ENCODE measurements at places on chromosomes 2 and 18. TPM values are rescaled to one million over a fixed set of nuclear protein-coding genes. Genes with fewer than 3 reads are reported as not detected.
A peak's percentile ranks its signal among the peaks of the same experiment; 100 is the strongest.

DNA sequence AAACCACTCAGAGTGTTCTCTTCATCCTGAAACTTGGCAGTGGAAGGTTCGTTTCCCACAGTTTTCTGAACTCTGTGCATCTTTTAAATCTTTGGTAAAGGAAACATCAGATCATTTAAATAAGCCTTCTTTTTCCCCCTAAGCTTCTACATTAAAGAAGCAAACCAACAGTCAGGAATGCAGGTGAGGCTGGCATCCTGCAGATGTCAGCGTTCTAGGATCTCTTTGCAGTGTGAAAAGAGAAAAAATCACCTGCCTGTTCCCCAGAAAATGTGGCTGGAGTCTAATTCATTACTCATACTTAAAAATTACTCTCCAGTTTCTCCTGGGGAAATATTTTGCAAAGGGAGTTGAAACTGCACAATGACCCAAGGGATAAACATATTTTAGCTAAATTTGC, 64.5 kb upstream of the ZCCHC2 start:
- no peaks in the 10 kb centered on the region for H3K4me1 ChIP-seq
- no peak overlapping the region for H3K4me3 ChIP-seq
- no peaks in the 10 kb centered on the region for H3K36me3 ChIP-seq

BCL11A gene
- not detected for total RNA-seq

- no peak overlapping the region for H3K4me3 ChIP-seq
- no peak overlapping the region for H3K27ac ChIP-seq
- H3K4me1 ChIP-seq, result no peaks in the 10 kb centered on the region
- H3K27me3 ChIP-seq, result no peaks in the 10 kb centered on the region
- no peaks in the 10 kb centered on the region for H3K36me3 ChIP-seq
- no peak for DNase-seq
Measured at GRCh38 chr18:58565021-58565420, 63.9 kb downstream of the ALPK2 start.

- no peak for DNase-seq
- no peak overlapping the region for H3K4me3 ChIP-seq
- H3K27ac ChIP-seq, result no peak overlapping the region
- H3K4me1 ChIP-seq, result no peaks in the 10 kb centered on the region
Measured at GRCh38 chr2:166351319-166351718, 24.4 kb downstream of the SCN9A start.

DNA sequence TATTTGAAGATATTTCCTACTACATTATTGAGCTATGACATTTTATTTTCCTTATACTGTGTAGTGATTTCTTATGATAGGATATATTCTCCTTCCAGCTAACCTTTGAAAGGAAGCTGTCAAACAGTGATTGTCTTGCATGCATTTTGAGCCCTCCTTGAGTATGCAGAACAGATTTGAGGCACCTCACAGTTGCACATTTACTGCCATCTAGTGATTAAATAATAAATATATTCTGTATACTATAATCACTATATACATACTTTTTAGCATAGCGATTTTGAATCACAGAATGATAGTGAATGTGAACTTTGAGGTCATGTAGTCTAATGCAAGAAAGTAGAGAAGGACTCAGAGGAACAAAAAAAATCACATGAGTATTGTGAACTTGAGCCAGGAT, 268.4 kb upstream of the CDH19 start:
- H3K27me3 ChIP-seq, result no peaks in the 10 kb centered on the region
- no peaks in the 10 kb centered on the region for H3K4me1 ChIP-seq
- DNase-seq, result no peak
- H3K27ac ChIP-seq, result no peak overlapping the region

TDRD15 gene
- not detected for total RNA-seq

GRCh38 chr2:120308038-120308910, 37.7 kb upstream of the INHBB start:
- no peak overlapping the region for H3K27ac ChIP-seq
- DNase-seq, result no peak
- no peaks in the 10 kb centered on the region for H3K36me3 ChIP-seq
- H3K27me3 ChIP-seq, result no peaks in the 10 kb centered on the region

NAT8 gene
- total RNA-seq, result not detected

ZNF804A gene
- total RNA-seq, result not detected

GRCh38 chr2:222656526-222657446, 894 bp upstream of the FARSB start:
- H3K27ac ChIP-seq, result peak overlapping the region; percentile 94
- peaks cover 18% of the 10 kb centered on the region for H3K4me1 ChIP-seq
- no peak for DNase-seq
- no peaks in the 10 kb centered on the region for H3K36me3 ChIP-seq
- peak overlapping the region; percentile 82 for H3K4me3 ChIP-seq
- no peaks in the 10 kb centered on the region for H3K27me3 ChIP-seq

GNLY gene
- total RNA-seq, result 84.7 TPM

GRCh38 chr2:142131010-142131669, at the start of gene LRP1B:
Gene LRP1B, minus strand, starts transcription at chr2:142131016. Its CDS starts 287 bp downstream, at chr2:142130729.
- no peaks in the 10 kb centered on the region for H3K36me3 ChIP-seq
- no peak within 1 kb of the TSS for H3K27ac ChIP-seq
- no peak within 1 kb of the TSS for H3K4me3 ChIP-seq
- H3K4me1 ChIP-seq, result no peaks in the 10 kb centered on the region
- no peak for DNase-seq
- no peaks in the 10 kb centered on the region for H3K27me3 ChIP-seq

GRCh38 chr2:219675221-219675620, 47.8 kb downstream of the SLC4A3 start:
- no peaks in the 10 kb centered on the region for H3K36me3 ChIP-seq
- H3K4me3 ChIP-seq, result no peak overlapping the region
- H3K27ac ChIP-seq, result no peak overlapping the region
- no peaks in the 10 kb centered on the region for H3K4me1 ChIP-seq

RAB27B gene
- 1.5 TPM for total RNA-seq

ANKRD62 gene
- total RNA-seq, result not detected

GRCh38 chr2:206915121-206915520, 24.2 kb upstream of the CPO start:
- no peak for DNase-seq
- no peaks in the 10 kb centered on the region for H3K27me3 ChIP-seq
- H3K36me3 ChIP-seq, result no peaks in the 10 kb centered on the region
- H3K27ac ChIP-seq, result no peak overlapping the region
- no peak overlapping the region for H3K4me3 ChIP-seq

- no peaks in the 10 kb centered on the region for H3K36me3 ChIP-seq
- H3K27me3 ChIP-seq, result no peaks in the 10 kb centered on the region
- H3K27ac ChIP-seq, result no peak overlapping the region
- no peaks in the 10 kb centered on the region for H3K4me1 ChIP-seq
- no peak for DNase-seq
Measured at GRCh38 chr2:9793918-9794717, 49.2 kb upstream of the TAF1B start.

PUM2 gene
- 105 TPM for total RNA-seq

GRCh38 chr2:79715338-79715737, 202.5 kb downstream of the CTNNA2 start:
- no peaks in the 10 kb centered on the region for H3K27me3 ChIP-seq
- H3K4me3 ChIP-seq, result no peak overlapping the region
- no peaks in the 10 kb centered on the region for H3K4me1 ChIP-seq
- H3K36me3 ChIP-seq, result no peaks in the 10 kb centered on the region

GRCh38 chr18:52009958-52010357, 330.0 kb upstream of the DCC start:
- no peaks in the 10 kb centered on the region for H3K4me1 ChIP-seq
- H3K27me3 ChIP-seq, result no peaks in the 10 kb centered on the region
- DNase-seq, result no peak
- H3K36me3 ChIP-seq, result no peaks in the 10 kb centered on the region
- no peak overlapping the region for H3K4me3 ChIP-seq

DNA sequence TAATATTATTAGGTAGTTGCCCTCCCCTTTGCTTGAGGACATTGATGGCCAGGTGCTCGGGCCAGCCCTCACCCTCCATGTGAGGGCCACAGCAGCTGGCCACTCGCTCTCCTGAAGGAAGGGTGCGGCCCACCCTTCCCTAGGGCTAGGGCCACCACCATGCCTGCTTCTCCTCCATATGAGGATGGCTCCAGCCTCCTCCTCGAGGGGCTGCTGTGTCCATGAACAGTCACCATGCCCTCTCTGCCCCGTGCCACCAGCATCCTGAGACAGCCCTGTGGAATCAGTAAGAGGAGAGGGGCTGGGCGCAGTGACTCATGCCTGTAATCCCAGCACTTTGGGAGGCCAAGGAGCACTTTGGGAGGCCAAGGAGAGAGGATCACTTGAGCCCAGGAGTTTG, 2.4 kb downstream of the GPR17 start:
- no peak overlapping the region for H3K4me3 ChIP-seq
- H3K27ac ChIP-seq, result no peak overlapping the region
- no peaks in the 10 kb centered on the region for H3K36me3 ChIP-seq
- no peaks in the 10 kb centered on the region for H3K4me1 ChIP-seq

- peaks cover 14% of the 10 kb centered on the region for H3K36me3 ChIP-seq
- no peaks in the 10 kb centered on the region for H3K4me1 ChIP-seq
- DNase-seq, result no peak
- no peak overlapping the region for H3K4me3 ChIP-seq
- H3K27ac ChIP-seq, result no peak overlapping the region
Measured at GRCh38 chr18:35311496-35311895, 21.5 kb upstream of the ZSCAN30 start.

DNA sequence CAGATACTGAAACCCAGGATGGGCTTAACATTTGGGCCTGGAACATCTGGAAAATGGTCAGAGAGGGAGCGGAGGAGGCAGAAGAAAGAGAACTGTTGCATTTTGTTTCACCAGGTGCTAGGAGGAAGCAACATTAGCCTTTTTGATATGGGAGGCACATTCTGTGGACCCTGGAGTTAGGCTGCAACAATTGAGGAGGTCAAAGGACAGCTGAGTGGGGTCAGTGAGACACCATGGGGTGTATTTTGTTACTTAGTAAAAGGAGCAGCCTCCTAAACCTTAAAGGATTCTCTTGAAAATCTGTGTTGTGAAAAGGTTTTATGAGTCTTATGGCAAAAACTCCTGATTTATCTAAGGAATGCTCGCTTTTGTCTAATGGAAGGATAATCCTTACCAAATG, 124.9 kb downstream of the GREB1L start:
- H3K36me3 ChIP-seq, result no peaks in the 10 kb centered on the region
- no peaks in the 10 kb centered on the region for H3K27me3 ChIP-seq
- no peak overlapping the region for H3K4me3 ChIP-seq
- no peak overlapping the region for H3K27ac ChIP-seq
- no peaks in the 10 kb centered on the region for H3K4me1 ChIP-seq
- DNase-seq, result no peak

- H3K36me3 ChIP-seq, result no peaks in the 10 kb centered on the region
- H3K4me1 ChIP-seq, result no peaks in the 10 kb centered on the region
- no peak for DNase-seq
- no peak overlapping the region for H3K27ac ChIP-seq
Measured at GRCh38 chr2:176024083-176024482, 22.0 kb upstream of the LNPK start.

DNA sequence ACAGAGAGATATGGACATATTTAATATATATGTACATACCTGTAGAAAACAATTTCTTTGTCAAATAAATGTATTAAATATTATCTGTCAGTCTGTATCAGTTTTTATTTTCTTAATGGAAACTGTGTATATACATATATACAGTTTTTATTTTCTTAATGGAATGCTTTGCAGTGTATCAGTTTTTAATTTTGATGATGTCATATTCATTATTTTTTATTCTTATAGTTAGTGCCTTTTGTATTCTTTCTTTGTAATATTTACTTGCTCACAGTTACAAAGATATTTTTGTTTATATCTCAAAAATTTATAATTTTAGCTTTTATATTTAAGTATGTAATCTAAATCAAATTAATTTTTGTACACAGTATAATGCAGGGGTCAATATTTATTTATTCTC, 20.6 kb downstream of the KCNH7 start:
- H3K4me1 ChIP-seq, result no peaks in the 10 kb centered on the region
- H3K4me3 ChIP-seq, result no peak overlapping the region
- no peak for DNase-seq
- no peaks in the 10 kb centered on the region for H3K36me3 ChIP-seq
- H3K27me3 ChIP-seq, result no peaks in the 10 kb centered on the region

DNA sequence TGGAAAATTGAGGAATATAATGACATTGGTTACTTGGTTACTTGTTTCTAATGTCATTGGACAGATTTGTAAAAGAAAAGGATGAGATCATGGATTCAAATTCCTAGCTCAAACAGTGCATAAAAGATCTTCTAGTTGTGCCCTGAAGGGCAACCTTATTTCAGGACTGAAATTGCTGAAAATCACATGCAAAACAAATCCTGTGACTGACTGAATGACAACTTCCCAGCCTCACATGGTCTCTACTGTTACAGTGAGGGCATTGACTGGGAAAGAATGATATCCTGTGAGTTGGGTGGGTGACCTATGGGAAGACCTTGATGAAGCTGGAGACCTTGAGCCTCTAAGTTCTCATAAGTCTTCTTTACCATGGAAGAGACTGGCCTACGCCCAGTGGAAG, 90.4 kb upstream of the HAAO start:
- H3K36me3 ChIP-seq, result no peaks in the 10 kb centered on the region
- no peak for DNase-seq
- no peak overlapping the region for H3K27ac ChIP-seq
- no peaks in the 10 kb centered on the region for H3K27me3 ChIP-seq
- no peaks in the 10 kb centered on the region for H3K4me1 ChIP-seq

GRCh38 chr2:216735086-216735485, 39.7 kb upstream of the IGFBP5 start:
- H3K27ac ChIP-seq, result no peak overlapping the region
- H3K27me3 ChIP-seq, result no peaks in the 10 kb centered on the region
- no peak overlapping the region for H3K4me3 ChIP-seq
- H3K36me3 ChIP-seq, result no peaks in the 10 kb centered on the region

GRCh38 chr2:154720651-154721050, 22.2 kb downstream of the KCNJ3 start:
- no peak for DNase-seq
- H3K4me3 ChIP-seq, result no peak overlapping the region
- no peak overlapping the region for H3K27ac ChIP-seq
- no peaks in the 10 kb centered on the region for H3K4me1 ChIP-seq
- no peaks in the 10 kb centered on the region for H3K36me3 ChIP-seq

HPCAL1 gene
- 89.2 TPM for total RNA-seq
